ENCODE measurements at places on chromosomes 7 and 10.

GRCh38 chr7:116802144-116802745 lies 60.1 kb upstream of the CAPZA2 start:
- no peak for ATAC-seq

DNA sequence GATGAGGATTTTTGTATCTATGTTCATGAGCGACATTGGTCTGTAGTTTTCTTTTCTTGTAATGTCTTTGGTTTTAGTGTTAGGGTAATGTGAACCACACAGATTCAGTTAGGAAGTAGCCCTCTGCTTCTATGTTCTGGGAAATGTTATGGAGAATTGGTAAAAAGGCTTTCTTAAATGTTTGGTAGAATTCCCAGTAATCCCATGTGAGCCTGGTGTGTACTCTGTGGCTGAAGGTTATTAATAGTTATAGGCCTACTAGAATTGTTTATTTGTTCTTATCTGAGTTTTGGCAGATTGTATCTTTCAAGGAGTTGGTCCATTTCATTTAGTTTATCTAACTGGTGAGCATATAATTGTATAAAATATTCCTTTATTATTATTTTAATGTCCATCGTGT lies 484.6 kb upstream of the GHITM start:
- ATAC-seq: no peak

DNA sequence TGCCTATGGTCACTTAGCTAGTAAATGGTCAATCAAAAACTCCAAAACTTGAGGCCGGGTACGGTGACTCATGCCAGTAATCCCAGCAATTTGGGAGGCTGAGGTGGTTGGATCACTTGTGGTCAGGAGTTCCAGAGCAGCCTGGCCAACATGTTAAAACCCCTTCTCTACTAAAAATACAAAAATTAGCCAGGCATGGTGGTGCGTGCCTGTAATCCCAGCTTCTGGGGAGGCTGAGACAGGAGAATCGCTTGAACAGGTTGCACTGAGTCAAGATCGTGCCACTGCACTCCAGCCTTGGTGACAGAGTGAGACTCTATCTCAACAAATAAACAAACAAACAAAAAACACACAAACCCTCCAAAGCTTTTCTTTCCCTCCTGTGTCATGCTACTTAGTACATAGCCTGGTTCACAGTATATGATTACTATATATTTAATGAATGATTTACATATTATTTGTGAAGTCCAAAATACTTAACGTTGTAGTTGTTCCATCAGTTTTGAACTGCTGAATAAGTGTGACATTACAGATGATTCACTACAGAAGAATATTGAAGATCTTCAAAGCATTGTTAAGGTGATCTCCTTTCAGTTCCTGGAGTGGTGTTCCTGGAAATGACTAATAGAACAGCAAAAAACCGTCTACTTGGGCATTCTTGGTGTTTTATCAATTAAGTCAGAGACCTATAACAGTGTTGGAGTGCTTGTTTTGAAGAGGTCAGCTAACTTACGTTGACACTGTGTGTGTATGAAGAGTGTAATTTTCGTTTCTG lies 72.9 kb downstream of the ADK start:
- peak; percentile 89 for ATAC-seq

DNA sequence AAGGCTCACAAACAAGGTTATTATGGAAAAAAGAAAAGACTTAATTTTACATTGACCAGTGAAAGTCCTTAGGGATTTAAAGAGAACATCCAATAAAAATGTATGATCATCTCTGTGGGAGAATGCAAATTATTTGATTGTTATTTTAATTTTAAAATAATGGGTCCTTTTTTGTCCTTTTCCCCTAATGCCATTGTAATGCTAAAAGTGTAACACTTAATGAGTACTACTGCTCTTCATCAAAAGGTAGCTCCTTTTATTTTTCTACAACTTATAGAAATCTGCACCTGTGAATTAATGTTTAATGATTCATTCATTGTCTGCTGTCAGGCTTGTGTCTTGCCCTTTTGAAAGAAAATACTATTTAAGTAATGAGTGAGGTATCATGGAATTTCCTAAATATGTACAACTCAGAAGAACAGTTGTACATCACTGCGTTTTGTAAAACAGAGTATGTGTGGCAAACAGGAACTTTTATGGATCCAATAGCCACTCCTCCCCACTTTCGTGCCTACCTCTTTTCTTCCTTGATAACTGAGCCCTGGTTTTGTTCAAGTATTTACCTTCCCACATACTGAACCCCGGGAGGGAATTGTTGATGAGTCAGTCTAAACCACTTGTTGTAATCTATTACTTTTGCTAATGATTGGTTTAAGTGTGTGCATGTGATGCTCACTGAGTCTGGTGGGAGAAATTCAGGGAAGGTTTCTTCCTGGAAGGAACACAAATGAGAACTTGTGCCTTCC lies 19.9 kb upstream of the TRUB1 start:
- ATAC-seq: no peak

DNA sequence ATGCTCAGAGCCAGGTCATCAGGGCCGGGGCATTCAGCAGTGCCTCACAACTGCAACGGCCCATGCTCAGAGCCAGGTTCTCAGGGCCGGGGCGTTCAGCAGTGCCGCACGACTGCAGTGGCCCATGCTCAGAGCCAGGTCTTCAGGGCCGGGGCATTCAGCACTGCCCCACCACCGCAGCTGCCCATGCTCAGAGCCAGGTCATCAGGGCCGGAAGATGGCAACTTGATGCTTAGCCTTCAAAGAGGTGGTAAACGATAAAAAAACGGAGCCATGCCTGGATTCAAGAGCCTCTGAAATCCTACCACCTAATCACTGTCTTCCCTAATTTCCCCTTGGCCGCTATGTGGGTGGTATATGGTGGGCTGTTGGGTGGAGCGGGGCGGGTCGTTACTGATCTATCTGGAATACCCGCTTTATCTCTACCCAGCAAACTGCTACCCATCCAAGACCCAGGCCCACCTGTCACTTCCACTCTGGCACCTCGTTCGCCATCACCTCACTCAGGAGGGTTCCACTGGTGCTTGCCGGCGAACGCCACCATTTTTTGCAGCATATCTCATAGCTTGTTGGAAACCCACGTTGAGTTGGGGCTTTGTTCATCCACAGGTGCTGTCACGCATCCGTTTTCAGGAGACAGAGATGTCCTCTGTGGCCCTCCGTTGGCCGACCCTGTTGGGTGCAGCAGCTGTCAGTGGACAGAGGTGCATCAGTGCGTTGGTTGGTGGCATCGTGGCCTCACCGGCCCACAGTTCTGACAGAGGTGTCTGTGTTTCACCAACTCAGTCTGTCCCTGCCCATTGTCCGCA lies 221.1 kb downstream of the EBF3 start:
- ATAC-seq: no peak

- ATAC-seq: no peak
Measured at GRCh38 chr10:111872591-111872990, 311.0 kb downstream of the GPAM start.

DNA sequence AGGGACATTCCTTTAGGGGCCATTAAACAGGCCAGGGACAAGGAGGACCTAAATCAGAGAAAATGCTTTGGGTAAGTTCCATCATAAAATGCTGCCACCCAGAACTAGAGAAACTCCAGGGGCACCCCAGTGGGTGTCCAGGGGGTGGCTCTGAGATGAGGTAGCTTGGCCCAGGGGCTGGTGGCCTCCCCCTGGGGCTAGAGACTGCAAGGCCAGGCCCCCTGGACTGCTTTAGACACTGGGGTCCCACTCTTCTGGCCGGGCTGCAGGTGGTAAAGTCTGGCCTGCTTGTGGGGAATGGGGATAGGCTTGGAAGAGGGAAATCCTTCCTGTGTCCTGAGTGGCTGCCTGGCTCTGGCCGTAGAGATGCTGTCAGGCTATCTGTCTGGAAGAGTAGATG lies 169.6 kb upstream of the PODXL start:
- no peak for ATAC-seq

GRCh38 chr7:26989897-26990670 lies 105.7 kb downstream of the HOXA1 start:
- no peak for ATAC-seq

DNA sequence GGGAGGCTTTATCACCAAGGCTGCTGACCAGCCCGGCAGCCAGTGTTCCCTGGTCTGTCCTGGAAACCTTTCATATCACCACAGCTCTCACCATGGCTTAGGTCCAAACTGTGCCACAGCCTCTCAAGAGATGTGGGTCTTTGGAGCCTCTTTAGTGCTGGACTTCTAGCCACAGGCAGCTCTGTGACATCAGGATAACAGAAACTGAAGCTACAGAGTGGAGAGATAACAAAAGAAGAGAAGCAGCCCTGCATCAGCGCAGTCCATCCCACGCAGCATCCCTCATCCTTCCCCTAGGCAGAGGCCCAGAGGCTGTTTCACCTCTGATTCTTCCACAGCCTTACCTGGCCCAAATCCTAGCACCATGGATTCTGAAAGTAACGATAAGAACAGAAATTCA lies 187.9 kb upstream of the KMT2E start:
- no peak for ATAC-seq

DNA sequence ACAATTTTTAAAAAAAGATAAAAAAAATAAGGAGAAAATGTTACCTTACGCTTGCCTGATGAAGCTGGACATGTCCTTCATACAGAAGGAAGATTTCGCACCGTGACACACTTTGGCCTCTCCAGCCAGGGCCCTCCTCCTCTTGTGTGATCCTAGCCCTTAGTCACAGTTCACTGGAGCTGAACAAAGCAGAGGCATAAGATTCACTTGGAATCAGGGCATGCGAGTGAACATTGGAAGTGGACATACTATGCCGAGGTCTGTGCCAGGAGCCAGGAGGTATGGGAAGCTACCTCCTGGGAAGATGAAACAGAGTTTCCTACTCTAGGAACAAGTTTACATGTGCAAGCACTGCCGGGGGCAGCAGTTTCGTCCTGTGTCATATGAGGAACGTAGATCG lies 91.5 kb downstream of the XPNPEP1 start:
- ATAC-seq: no peak

DNA sequence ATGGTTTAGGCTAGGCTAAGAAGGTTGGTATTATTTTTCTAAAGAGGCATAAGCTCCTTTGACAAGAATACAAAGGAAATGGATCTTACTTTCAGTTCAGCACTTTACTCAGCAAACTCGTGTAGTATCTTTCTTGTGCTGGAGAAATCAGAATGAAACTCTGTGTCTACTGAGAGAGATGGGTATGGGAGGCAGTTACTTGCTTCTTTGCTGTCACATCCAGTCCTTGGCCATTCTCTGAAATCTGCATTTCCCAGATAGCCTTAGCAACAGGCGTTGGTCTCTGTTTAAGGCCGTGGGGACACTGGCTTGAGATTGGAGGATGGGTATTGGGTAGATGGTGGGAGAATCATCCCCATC lies 180.5 kb downstream of the NRP1 start:
- ATAC-seq: peak; percentile 39

DNA sequence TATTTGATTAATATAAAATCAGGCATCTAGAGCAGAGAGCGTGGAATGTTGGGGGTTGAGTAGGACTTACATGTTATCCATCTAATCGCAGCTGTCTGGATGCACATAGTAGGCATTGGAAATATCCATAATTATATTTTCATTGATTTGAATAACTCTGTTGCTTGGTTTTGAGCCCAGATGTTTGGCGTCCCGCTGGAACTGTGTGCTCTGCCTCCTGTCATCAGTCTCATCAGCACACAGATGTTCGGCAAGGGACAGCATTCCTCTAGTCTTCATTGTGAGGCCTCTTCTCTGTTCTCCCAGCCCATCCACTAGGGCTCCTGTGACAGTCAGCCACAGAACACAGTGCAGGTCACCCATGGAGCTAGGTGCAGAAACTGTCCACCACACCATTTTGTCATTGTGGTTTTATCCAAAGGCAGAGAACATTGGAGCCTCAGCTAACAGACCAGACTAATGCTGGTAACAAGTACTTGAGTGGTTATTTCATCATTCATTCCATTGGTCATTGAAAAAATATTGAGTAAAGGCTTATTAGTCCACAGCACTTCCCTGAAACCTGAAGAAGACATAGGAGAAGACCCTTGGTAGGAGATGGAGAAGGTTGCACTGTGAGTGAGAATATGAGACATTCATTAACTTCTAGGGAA lies 927.4 kb downstream of the LRMDA start:
- no peak for ATAC-seq

DNA sequence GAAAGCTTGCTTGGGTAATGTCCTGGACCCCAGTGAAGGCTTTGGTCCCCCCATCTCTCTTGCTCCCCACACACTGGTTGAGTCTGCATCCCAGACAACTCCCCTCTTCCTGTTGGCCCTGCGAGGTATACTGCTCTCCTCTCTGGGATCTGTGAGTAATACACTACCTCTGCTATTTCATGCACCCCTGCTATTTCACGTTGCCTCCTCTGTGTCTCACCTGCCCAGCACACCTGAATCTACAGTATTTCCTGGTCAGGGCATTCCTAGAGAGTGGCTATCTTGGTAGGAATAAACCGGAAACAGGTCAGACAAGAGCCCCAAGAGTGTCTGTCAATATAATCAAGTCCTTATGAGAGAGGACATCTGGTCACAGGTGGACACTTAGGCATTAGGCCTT lies 114.3 kb upstream of the ODAD2 start:
- ATAC-seq: no peak

GRCh38 chr7:45118889-45119331 lies 7.4 kb upstream of the TBRG4 start:
- ATAC-seq: no peak

DNA sequence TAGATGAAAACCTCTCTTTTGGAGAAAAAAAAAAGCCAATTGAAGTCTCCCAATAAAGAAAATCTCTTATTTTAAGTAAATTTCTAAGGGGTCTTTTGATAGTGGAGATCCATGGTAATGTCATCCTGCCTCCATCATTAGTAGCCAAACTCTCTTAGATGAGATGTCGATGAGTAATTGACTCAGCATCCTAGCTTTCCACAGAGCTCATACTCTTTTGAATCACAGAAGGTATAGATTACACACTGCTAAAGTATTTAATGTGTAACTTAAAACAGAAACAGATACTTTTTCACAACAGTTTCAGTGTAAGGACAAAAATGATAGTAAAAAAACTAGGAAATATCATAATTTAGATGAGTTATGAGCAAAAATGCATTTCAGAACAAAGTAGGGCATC lies 19.4 kb downstream of the MAGI2 start:
- no peak for ATAC-seq

DNA sequence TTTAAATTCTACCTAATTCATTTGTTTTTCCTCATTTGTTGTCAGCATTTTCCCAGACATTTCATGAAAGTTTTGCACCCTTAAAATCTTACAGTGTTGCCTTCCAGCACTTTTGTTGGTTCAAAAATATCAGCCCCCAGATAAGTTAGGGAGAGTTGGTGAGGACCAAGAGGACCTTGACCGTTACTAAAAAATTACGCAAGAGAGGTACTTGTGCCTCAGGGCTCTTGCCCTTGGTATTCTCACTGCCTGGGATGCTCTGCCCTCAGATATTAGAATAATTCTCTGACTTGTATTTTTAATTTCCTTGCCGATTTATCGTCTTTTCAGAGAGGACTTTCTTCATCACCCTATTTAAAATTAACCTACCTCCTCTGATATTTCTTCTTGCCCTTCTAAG lies 3.5 kb upstream of the AKR1B15 start:
- no peak for ATAC-seq
